HCT116 (cell line): ENCODE measurements at places on chromosomes 5 and 9. TPM values are rescaled to one million over a fixed set of nuclear protein-coding genes. Genes with fewer than 3 reads are reported as not detected.

PAXX gene
- total RNA-seq = 89.0 TPM

PCDHGB4 gene
- total RNA-seq = not detected

ANGPTL2 gene
- 0.20 TPM for total RNA-seq

PCDHGA4 gene
- not detected for total RNA-seq

CDKN2A gene
- 89.7 TPM for total RNA-seq

TRIM41 gene
- total RNA-seq = 51.8 TPM

IFNA17 gene
- total RNA-seq = not detected

PCDHGA9 gene
- 0.34 TPM for total RNA-seq

DNA sequence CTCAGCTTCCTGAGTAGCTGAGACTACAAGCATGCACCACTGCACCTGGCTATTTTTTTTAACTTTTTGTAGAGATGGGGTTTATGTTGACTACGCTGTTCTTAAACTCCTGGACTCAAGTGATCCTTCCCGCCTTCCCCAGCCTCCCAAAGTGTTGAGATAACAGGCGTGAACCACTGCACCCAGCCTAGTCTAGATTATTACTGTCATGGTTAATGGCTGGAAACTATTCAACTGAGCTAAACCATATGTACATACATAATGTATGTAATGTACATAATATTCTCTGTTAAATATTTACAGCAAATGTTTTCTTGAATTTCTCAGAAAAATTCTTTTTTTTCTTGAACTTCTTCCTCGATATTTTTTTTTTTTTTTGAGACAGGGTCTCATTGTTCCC is 21.3 kb downstream of the PPP2CA start:
- H3K27me3 ChIP-seq = no peaks in the 10 kb centered on the region
- peaks cover 37% of the 10 kb centered on the region for H3K36me3 ChIP-seq
- H3K4me1 ChIP-seq = no peaks in the 10 kb centered on the region
- H3K27ac ChIP-seq = no peak overlapping the region
- no peak overlapping the region for H3K4me3 ChIP-seq

GRCh38 chr5:44664711-44665100 is 144.0 kb upstream of the MRPS30 start:
- peak overlapping the region; percentile 15; the same call in 1 of the 2 replicates for H3K4me3 ChIP-seq
- no peaks in the 10 kb centered on the region for H3K27me3 ChIP-seq
- DNase-seq = no peak

- H3K27ac ChIP-seq = no peak overlapping the region
- DNase-seq = no peak
- H3K36me3 ChIP-seq = no peaks in the 10 kb centered on the region
- H3K27me3 ChIP-seq = no peaks in the 10 kb centered on the region
- no peak overlapping the region for H3K4me3 ChIP-seq
Measured at GRCh38 chr5:1783216-1783554, 16.5 kb downstream of the MRPL36 start.

- DNase-seq = no peak
- H3K27me3 ChIP-seq = no peaks in the 10 kb centered on the region
- H3K4me1 ChIP-seq = no peaks in the 10 kb centered on the region
- H3K27ac ChIP-seq = no peak overlapping the region
- no peak overlapping the region for H3K4me3 ChIP-seq
Measured at GRCh38 chr9:120474591-120475243, 105.2 kb downstream of the CDK5RAP2 start.

DNA sequence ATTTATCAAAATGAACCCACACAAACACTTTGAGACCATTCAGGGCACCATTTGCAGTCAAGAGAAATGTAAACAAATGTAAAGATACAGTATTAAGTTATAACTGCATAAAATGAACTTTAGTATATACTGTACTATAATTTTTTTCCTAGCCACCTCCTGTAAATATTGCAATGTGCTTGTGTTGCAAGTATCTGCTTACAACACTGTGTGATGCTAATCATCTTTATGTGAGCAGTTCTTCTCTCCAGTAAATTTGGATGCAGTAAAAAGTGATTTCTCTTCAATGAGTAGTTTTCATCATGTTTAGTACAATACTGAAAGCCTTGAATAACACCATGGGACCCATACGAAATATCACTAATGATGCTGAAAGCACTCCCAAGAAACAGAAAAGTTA is 9.4 kb downstream of the G3BP1 start:
- H3K27ac ChIP-seq = no peak overlapping the region
- no peaks in the 10 kb centered on the region for H3K27me3 ChIP-seq
- no peak for DNase-seq

GRCh38 chr9:89413963-89414638 is 83.8 kb downstream of the SEMA4D start:
- H3K27me3 ChIP-seq = no peaks in the 10 kb centered on the region
- no peak for DNase-seq
- H3K4me1 ChIP-seq = no peaks in the 10 kb centered on the region
- H3K27ac ChIP-seq = no peak overlapping the region

- H3K27ac ChIP-seq = no peak overlapping the region
- no peaks in the 10 kb centered on the region for H3K27me3 ChIP-seq
- H3K36me3 ChIP-seq = no peaks in the 10 kb centered on the region
- no peak for DNase-seq
Measured at GRCh38 chr5:52997424-52997823, 8.3 kb downstream of the ITGA2 start.

GRCh38 chr9:15191378-15191777 is 115.6 kb downstream of the TTC39B start:
- H3K27me3 ChIP-seq = no peaks in the 10 kb centered on the region
- H3K36me3 ChIP-seq = no peaks in the 10 kb centered on the region
- no peak for DNase-seq

GRCh38 chr9:8668751-8669150 is 869.2 kb upstream of the DMAC1 start:
- DNase-seq = no peak
- H3K36me3 ChIP-seq = no peaks in the 10 kb centered on the region
- no peak overlapping the region for H3K4me3 ChIP-seq

DNA sequence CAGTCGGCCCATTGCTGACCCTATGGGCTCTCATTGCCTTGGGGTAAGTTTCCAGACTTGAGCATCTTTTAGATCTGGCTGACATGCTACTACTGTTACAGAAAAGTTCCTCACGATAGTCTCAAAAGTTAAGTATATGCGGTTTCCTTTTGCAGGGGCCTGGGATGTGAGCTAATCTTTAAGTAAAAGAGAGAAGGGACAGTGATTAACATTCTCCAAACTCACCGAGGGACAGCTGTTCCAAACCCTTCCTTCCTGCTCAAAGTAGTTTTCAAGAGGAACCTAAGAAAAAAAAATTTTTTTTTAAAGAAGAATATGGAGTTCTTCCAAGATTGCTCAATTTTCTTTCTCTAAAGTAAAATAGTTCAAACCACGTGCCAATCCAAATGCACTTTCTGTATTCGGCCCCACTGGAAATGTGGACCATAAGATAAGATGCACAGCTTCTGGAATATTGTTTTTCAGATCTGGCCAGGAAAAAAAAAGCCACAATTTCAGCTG is 168.0 kb upstream of the SPRY4 start:
- no peaks in the 10 kb centered on the region for H3K36me3 ChIP-seq
- H3K27ac ChIP-seq = no peak overlapping the region
- no peaks in the 10 kb centered on the region for H3K4me1 ChIP-seq
- no peaks in the 10 kb centered on the region for H3K27me3 ChIP-seq
- DNase-seq = no peak
- H3K4me3 ChIP-seq = no peak overlapping the region

DNA sequence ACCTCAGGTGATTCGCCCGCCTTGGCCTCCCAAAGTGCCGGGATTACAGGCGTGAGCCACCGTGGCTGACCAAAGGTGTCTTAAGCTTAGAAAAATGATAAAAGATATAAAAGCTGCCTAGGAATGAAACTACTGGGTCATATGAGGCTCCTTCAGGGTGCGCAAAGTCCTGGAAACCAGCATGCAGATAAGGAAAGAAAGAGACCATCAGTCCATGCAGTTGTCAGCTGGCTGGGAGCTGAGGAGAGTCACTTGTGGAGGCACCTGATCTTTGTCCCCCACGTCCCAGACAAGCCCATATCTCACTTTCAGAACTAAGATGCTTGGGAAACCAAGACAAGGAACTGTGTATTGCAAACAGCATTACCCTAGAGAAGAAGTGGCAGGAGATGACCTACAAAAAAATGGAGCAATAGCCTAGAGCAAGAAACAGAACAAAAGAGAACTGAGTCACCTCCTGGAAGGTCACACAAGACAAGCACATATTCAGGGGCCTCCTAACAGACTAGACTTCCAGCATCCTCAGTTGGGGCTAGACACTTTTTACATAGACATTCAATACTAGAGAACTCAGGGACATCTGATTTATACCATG is 2.8 kb upstream of the CCDC125 start:
- peaks cover 39% of the 10 kb centered on the region for H3K4me1 ChIP-seq

- no peaks in the 10 kb centered on the region for H3K4me1 ChIP-seq
- no peaks in the 10 kb centered on the region for H3K27me3 ChIP-seq
- H3K4me3 ChIP-seq = no peak overlapping the region
- no peak overlapping the region for H3K27ac ChIP-seq
Measured at GRCh38 chr9:32487981-32488380, 38.0 kb downstream of the RIGI start.
